Activated T-helper 9 cell treated with anti-CD3 and anti-CD28 coated beads, Interleukin-2, amount 50 U/mL, for 16 hours (primary cell): ENCODE measurements at places on chromosomes 3 and 15.

GRCh38 chr3:70703305-70704102 is 391.1 kb upstream of the MDFIC2 start:
- no peak for DNase-seq

DNA sequence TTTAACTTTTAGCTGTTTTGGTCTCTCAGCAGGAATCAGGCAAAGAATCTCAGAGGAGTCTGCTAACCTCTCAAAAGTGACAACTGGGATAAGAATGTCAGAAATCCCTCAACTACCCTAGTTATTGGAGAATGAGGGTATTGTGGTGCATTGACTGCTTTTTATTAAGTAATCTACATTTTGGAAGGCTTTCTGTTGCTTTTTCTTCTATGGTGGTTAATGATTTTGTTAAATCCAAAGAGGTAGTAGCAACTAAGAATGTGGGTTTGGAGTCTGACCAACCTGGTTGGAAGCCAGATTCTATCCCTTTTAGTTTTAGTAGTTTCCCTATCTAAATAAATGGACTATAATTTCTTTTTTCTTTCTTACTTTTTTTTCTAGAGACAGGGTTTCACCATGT is 94.7 kb upstream of the RNF7 start:
- no peak for DNase-seq

- DNase-seq, result peak; percentile 7
Measured at GRCh38 chr15:77944002-77944867, 133.3 kb downstream of the TBC1D2B start.

GRCh38 chr15:33639978-33640377 is 328.3 kb upstream of the CHRM5 start:
- no peak for DNase-seq

DNA sequence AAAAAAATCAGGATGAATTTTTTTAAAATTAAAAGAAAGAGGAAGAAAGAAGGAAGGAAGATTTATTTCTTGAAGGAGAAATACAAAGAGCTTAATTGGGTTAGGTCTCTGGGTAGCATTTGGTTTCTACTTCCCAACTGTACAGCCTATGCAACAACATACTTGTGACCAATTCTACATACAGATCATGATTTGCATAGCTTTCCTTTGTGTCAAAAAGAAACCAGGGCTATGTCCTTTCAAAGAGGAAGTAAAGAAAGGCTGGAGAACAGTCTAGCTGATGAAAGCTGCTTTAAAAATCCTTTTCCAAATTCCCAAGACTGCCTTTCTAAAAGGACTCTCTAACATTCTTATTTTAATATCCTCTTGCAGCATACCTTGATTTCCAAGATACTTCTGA is 6.1 kb upstream of the HGD start:
- no peak for DNase-seq

GRCh38 chr15:84033793-84034553 is 201.6 kb upstream of the GOLGA6L4 start:
- DNase-seq, result no peak

GRCh38 chr3:168275662-168276061 is 179.9 kb upstream of the GOLIM4 start:
- no peak for DNase-seq

- no peak for DNase-seq
Measured at GRCh38 chr15:72866182-72866581, 82.6 kb upstream of the ADPGK start.

DNA sequence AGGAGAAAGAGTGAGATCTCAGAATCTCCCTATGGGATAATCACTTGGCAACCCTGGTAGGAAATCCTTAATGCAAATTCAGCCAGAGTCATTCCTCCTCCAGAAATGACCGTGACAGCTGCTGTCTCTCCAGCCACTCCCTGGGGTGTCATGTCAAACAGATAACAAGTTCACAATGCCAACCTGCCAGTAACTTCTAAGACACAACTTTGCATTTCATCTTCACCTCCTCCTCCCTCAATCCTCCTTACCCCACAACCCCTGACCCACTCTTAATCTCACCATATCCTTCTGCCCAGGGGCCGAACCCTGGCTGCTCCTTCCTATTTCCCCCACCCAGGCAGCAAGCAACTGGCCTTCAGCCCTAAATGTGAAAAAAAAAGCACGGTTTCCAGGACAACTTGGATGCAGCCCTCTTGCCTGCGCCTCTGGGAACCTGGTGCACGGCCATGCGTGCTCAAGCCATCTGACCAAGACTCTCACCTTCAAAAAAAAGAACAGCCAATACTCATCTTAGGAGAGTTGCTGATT is 166.0 kb downstream of the NTRK3 start:
- DNase-seq, result no peak

GRCh38 chr3:111069974-111070771 is 1.4 kb upstream of the NECTIN3 start:
- no peak for DNase-seq

DNA sequence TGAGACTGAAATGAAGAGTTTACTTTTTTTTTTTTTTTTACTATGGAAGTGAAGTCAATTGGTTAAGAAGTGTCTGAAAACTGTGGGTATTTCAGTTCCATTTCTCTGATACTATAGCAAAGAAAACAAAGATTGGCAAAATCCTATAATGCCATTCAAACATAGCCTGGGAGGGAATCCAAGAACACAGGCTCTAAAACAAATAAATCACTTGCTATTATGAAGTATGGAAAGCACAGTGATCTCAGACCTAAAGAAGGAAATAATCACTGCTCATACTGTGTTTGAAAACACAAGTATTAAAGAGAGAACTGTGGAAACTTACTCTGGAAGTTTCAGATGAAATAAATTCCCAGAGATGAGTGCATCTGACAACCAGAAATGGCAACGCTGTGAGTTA is 12.0 kb downstream of the SAMMSON start:
- no peak for DNase-seq
